Type B pancreatic cell (in vitro differentiated cells): ENCODE measurements at places on chromosomes 12 and 14.

DNA sequence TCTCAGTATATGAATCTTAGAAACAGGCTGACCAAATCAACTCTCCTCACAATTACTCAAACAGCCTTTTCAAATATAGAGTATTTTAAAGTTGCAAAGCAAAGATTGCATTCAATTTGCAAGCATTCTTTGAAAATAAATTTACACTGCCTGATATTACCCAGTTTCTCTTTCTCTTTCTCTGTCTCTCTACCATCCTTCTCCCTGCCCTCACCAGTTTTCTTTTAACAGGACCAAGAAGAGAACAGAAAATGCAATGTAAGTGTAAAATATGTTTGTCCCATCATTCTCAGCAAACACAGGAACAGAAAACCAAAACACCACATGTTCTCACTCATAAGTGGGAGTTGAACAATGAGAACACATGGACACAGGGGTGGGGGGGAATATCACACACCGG is 520.3 kb upstream of the USP15 start:
- no peak for DNase-seq

DNA sequence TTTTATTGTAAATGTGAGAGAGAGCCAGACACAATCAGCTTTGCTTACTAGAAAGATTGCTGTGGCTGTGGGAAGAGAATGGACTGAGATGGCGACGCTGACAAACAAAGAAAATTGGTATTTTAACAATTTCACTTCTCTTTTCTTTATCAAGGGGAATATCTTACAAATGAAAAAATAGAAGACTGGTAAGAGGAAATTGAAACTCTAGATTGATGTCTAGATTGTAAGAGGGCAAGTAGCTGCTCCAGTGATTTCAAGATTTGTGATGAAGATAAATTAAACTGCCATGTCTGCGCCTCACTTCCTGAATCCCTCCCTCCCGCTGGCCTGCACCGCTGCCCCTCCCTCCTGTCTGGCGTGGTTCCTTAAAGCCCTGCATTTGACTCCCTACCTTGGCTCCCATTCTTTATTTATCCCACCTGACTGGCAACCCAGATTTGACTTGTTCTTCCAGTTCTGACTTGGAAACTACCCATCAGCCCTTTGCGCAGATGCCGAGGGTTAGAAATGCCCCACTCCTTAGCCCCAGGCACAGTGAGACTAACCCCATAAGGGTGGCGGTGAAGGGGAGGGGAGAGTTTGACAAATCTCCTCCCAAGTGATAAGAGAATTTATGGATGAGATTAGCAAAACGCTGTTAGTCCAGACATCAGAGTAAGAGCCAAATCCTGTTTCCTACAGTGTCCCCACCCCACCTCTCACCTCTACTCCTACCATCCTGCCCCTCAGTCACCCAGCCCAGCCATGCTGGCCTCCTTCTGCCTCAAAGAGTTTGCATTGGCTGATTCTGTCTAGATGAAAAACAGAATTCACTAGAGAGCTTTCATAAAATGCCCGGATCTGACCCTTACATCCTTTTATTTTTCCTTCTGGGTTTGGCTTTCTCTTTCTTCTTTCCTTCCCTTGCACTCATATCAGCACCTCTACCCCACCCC is 125.3 kb upstream of the ATF7IP start:
- no peak for DNase-seq

- DNase-seq, result no peak
Measured at GRCh38 chr12:120257041-120257821, 8.3 kb downstream of the PXN start.

GRCh38 chr14:43765474-43765873 is 741.6 kb downstream of the FSCB start:
- no peak for DNase-seq

GRCh38 chr14:68793734-68794129 is 865 bp upstream of the ZFP36L1 start:
- no peak for DNase-seq

- no peak for DNase-seq
Measured at GRCh38 chr12:46100551-46101484, 110.4 kb upstream of the SCAF11 start.

DNA sequence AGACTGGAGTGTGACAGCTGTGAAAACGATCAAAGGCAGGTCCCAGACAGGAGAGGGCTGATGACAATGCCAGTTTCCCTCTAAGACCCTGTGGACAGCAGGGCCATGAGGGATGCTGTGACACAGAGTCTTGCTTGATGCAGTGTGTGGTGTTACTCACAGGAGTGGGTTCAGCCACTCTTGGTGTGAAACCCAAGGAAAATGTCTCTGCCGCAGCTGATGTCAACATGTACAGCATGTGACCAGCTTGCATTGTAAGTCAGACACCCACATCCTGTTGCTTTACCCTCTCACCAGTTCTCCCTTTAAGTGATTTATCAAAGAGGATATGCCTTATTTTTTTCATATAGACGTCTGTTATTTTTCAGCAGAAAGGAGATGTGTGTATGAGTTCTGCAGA is 268.6 kb downstream of the BTG1 start:
- no peak for DNase-seq

DNA sequence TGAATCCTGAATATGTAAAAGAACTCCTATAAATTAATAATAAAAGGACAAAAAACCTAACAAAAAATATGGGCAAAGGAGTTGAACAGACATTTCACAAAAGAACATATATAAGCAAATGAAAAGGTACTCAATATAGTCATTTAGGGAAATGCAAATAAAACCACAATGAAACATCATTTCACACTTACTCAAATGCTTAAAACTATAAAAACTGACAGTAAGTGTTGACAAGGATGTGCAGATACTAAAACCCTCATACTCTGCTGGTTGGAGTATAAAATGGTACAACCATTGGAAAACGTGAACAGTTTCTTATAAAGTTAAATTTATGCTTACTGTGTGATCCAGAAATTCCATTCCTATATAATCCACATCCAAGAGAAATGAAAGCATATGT is 247.1 kb downstream of the GXYLT1 start:
- DNase-seq, result no peak

DNA sequence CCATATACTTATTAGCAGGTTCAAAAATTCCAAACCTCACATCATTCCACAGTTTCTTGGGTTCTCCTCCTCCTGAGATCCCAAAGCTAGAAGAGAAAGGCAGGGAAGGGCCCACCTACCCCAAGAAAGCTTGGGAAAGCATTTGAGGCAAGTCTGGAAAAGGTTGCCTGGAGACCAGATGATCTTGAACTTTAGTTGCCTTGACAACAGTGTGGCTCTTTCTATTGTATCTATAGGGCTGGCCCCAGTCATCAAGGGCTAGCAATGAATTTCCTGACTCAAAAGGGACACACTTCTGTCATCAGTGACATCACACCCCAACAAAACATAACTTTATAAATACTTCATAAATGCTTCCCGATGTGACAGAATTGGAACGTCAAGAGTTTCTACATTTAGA is 40.0 kb downstream of the ZFYVE1 start:
- no peak for DNase-seq

GRCh38 chr14:25150934-25151790 is 101.2 kb upstream of the STXBP6 start:
- DNase-seq, result no peak

DNA sequence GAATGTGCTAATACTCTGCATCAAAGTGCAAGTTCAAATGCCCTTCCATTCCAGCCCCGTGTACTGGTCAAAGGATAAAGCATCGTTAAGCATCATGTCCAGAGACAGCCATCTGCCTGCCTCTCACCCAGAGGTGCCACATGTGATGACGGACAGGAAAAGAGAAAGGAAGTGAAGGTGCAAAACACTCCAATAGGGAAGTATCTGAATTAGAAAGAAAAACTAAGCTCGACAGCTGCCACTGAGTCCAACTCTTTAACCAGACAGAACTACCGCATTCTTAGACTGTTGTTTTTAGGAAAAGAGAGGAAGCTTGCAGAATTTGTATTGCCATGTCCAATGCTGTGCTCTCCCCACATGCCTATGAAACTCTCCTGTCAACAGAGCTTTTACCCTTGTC is 465.0 kb upstream of the SOX5 start:
- DNase-seq, result no peak

DNA sequence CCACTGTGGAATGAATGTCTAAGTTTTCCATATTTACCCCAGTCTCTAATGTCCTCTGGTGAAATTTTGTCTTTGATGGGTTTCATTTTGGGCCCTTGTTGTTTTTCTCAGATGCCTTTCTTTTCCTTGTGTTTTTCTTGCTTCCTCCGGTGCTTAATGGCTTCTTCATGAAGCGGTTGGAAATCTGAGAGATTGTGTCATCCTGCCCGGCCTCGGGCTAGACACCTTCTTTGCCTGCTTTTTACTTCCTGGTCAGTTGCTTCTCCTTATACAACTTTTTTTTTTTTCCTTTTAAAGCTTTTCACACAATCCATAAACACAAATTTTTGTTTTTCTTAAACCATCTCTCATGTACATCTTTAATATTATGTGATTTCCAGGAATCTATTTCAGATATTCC is 7.1 kb downstream of the ETV6 start:
- no peak for DNase-seq

GRCh38 chr12:27952510-27952909 is 20.0 kb downstream of the PTHLH start:
- no peak for DNase-seq

GRCh38 chr14:34180434-34180833 is 229.6 kb upstream of the EGLN3 start:
- no peak for DNase-seq

GRCh38 chr12:32229971-32230612 is 123.4 kb downstream of the BICD1 start:
- DNase-seq, result no peak

- DNase-seq, result no peak
Measured at GRCh38 chr14:102026934-102027333, 59.9 kb downstream of the HSP90AA1 start.

- no peak for DNase-seq
Measured at GRCh38 chr12:30797689-30798088, 42.9 kb upstream of the CAPRIN2 start.

DNA sequence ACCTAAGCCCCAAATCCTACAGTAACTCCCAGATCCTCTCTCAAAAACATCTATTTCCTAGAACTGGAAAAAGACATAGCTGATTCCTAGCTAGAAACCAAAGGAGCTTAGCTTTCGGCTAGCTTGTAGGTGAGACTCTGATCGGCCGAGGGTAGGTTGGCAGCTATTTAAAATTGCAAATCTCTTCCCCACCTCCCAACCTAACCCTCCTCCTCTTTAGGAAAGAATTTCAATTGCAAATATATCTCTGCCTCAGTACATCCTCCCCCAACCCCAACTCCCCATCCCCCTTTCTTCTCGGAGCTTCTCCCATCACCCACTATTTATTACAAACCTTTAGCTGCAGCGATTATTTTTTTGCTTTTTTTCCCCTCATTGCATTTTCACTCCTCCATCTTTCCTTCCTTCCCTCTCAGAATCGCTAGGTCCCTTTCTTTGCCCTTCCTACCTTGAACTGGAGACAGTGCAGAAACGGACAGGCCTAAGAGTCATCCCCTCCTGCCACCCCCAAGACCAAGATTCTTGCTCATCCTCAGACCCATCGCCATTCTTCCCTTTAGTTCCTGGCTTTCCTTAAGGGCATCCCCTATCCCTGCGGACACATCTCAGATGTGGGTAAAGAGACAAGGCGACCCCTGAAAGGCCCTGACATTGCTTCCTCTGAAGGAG is 13.4 kb downstream of the ZFHX2 start:
- DNase-seq, result no peak

DNA sequence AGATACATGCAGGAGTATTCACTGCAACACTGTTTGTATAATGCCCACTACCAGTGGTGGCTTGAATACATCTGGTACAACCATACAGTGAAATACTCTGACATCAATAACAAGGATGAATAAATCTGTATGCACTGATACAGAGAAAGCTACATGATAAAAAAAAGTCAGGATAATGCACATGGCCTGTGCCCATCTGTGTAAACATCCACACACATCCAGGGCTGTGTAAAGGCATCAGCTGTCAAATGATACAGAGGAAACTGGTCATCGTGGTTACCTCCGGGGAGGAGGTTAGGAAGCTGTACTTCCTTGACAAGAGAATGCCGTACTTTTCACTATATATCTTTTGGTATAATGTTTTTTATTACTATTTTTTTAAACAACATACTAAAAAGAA is 176.6 kb downstream of the FOXN3 start:
- DNase-seq, result no peak

DNA sequence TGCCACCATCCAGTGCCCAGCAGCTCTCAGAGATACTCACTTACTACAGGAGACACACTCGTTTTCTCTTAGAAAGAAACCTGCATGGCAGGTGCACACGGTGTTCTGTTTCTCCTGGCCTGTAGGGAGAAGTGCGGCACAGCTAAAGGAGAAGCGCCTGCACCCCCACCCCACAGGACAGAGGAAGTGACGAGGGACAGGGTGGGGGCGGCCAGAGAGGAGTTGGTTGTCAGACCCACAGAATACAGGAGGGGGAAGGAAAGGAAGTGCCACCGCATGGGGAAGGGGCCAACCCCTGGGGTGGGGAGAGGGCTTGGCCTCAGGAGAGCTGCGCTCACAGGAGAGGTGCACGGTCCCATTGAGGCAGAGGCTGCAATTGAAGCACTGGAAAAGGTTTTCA is 8.8 kb downstream of the TNFRSF1A start:
- DNase-seq, result no peak

DNA sequence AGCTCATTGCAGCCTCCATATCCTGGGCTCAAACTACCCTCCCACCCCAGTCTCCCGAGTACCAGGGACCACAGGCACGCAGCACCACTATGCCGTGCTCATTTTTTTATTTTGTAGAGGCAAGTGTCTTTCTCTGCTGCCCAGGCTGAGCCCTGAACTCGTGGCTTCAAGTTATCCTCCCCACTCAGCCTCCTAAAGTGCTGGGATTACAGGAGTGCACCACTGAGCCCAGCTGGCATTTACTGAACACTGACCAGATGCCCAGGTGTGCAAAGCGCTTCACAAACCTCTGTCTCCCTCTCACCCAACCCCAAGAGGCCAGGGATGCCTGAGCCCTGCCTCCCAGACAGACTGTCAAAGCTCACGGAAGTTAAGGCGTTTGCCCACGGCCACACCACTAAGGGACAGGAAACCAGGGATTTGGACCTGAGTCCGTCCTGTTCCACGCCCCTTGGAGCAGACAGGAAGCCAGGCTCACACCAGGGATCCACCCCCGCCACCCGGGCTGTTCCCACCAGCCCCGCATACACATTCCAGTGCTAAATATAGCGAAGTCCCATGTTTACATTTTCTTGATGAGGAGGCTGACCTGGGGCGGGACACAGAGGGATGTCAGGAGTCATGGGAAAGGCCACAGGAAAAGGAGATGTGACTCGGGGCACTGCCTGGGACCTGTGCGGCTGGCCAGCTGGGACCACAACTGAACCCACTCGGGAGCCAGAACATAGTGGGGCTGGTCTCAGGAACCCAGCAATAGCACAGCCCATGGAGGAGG is 51.2 kb downstream of the TESC start:
- no peak for DNase-seq

GRCh38 chr12:122412851-122413433 is 9.5 kb downstream of the CLIP1 start:
- DNase-seq, result no peak

- no peak for DNase-seq
Measured at GRCh38 chr12:57037264-57037663, 12.7 kb downstream of the MYO1A start.

DNA sequence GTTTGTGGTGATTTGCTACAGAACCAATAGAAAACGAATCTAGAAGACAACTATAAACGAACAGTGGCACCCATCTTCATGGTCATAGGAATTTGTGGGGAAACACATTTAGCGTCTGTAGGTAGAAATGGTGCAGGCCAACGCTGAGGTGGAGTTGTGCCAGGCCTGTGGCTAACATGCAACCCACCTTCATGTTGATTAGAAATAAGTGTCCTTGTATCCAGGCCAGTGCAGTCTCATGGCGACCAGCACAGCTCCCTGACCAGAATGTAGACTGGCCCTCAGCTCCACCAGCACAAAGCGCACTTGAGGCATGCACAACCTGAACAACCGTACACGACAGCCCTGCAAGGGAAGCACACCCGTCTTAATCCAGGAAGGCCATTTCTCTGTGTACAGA is 187.0 kb downstream of the TMEM132D start:
- no peak for DNase-seq
